RPMI7951 (cell line): ENCODE measurements at places on chromosomes 7 and 10.

GRCh38 chr10:96410296-96410695 lies 51.5 kb upstream of the OPALIN start:
- no peak for DNase-seq

- DNase-seq: peak; percentile 49
Observed at GRCh38 chr7:43038254-43038653, 74.2 kb upstream of the HECW1 start.

DNA sequence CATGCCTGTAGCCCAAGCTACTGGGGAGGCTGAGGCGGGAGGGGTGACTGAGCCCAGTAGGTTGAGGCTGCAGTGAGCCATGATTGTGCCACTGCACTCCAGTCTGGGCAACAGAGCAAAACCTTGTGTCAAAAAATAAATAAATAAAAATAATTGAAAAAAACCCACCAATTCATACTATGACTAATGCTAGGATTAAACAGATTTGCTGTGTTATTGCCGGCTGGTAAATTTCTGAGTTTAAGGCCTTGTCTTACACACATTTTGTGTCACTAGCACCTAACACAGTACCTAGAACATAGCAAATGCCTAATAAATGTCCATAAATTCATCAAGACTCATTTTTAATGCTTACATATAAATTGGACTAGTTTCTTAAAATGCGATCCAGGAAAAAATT lies 8.7 kb downstream of the ESYT2 start:
- DNase-seq: peak; percentile 35

DNA sequence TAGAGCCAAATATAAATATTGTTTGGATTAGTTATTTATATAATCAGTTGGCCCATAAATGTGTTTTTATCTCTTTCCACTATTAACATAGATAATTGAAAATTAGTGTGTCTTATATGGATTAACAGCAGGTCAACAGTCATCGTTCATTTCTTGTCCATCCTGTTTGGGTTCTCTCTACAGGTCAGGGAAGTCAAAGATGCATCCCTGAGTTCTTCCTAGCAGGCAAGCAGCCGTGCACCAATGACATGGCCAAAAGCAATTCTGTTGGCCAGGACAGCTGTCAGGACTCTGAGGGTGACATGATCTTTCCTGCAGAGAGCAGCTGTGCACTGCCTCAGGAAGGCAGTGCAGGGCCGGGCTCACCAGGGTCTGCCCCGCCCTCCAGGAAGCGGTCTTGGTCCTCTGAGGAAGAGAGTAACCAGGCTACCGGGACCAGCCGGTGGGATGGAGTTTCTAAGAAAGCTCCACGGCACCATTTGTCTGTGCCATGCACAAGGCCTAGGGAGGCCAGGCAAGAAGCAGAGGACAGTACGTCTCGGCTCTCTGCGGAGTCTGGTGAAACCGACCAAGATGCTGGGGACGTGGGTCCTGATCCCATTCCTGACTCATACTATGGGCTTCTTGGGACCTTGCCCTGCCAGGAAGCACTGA lies 15.9 kb downstream of the FBH1 start:
- no peak for DNase-seq

GRCh38 chr7:72310301-72310700 lies 101.8 kb downstream of the CALN1 start:
- DNase-seq: no peak

GRCh38 chr10:78336402-78336791 lies 302.7 kb downstream of the RPS24 start:
- peak; percentile 99 for DNase-seq

DNA sequence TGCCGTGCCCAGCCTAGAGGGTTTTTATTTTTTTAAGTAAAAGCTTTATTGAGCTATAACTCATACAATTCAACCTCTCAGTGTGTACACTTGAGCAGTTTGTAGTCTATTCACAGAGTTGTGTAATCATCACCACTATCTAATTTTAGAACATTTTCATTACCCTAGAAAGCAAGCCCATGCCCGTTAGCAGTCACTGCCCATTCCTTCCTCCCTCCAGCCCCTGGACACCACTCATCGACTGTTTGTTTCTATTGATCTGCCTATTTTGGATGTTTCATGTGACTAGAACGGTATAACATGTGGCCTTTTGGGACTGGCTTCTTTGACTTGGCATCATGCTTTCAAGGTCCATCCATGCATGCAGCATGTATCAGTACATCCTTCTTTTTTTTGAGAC lies 25.7 kb upstream of the SEC61A2 start:
- no peak for DNase-seq
